LHCN-M2 (cell line): ENCODE measurements at places on chromosomes 6 and 20. TPM values are rescaled to one million over a fixed set of nuclear protein-coding genes. Genes with fewer than 3 reads are reported as not detected.

GRCh38 chr6:33344701-33345697 is 27.5 kb upstream of the ZBTB22 start:
- DNase-seq, result peak; percentile 75

DNA sequence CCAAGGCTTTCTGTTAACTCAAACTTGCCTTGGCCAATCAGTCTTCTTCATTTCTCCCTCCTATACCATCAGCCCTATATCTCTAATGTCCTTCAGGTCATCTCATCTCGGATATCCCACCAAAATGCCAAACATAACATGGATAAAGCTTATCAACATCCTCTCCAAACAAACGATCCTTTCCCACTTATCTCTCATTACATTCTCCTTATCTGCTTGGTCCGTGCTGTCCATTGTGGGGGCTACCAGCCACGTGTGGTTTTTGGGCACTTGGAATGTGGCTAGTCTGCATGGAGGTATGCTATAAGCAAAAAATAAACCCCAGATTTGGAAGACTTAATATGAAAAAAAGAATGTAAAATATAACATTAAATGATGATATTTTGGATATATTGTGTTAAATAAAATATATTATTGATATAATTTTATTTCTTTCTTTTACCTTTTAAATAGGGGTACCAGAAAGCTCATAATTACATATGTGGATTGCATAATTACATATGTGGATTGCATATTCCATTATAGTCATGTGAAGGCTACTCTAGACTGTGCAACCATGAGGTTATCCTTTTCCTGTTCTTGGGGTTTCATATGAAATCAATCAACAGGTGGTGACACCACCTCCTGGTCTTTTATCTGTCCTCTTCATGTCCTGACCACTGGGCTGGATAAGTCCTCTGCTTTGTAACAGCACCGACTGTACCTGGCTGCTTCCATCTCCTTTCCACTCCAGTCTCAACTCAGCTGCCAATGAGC is 123.0 kb downstream of the CD83 start:
- no peak for DNase-seq

- DNase-seq, result peak; percentile 39
These were observed 40.9 kb downstream of the ZFP64 start for GRCh38 chr20:52150440-52151258.

Gene PANK2
- 53.8 and 67.5 TPM in 2 replicates for total RNA-seq

DNA sequence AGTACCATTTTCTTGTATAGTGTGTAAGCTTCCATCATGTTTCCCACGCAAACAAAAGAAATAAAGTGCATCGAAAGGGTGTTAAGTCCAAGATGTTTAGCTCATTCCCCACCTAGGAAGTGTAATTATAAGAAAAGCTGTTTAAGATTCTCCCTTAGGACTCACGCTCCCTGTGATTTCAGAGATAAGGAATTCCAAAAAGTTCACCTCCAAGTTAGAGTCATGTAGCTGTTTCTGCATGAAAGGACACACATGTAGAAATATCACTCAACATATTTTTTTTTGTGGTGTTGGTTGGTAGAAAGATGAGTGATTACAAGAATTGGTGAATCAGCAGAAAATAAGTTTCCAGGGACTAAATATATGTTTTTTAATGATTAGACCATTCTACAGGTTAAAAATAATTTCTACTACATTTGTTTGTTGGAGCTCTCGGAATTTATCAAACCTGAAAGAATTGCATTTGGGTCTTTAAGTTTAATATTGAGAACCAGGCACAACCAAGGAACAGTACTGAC is 10.4 kb downstream of the OPN5 start:
- DNase-seq, result no peak

Gene HUS1B
- 0.17 and 0.19 TPM in 2 replicates for total RNA-seq

- DNase-seq, result peak; percentile 60
These were observed 87.8 kb downstream of the DHX35 start for GRCh38 chr20:39049684-39050554.

GRCh38 chr6:167750956-167751358 is 75.8 kb upstream of the AFDN start:
- DNase-seq, result no peak

DNA sequence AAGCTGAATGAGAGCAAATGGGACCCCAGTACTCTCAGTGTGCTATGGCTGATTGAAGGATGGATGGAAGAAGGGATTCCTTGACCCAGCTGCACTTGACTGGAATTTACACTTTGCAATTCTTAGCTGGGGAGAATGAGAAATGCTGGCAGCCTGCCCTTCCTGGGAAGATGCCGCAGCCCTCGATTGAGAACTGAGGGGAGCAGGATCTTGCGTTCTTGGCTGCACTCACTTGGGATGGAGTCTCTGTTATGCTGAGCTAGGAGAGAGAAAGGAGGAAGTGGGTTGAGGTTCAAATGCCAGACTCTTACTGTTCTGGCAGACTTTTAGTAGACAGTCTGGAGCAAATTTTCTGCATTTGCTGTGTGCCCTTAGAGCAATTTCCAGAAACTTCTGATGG is 221.2 kb downstream of the FNDC1 start:
- no peak for DNase-seq

DNA sequence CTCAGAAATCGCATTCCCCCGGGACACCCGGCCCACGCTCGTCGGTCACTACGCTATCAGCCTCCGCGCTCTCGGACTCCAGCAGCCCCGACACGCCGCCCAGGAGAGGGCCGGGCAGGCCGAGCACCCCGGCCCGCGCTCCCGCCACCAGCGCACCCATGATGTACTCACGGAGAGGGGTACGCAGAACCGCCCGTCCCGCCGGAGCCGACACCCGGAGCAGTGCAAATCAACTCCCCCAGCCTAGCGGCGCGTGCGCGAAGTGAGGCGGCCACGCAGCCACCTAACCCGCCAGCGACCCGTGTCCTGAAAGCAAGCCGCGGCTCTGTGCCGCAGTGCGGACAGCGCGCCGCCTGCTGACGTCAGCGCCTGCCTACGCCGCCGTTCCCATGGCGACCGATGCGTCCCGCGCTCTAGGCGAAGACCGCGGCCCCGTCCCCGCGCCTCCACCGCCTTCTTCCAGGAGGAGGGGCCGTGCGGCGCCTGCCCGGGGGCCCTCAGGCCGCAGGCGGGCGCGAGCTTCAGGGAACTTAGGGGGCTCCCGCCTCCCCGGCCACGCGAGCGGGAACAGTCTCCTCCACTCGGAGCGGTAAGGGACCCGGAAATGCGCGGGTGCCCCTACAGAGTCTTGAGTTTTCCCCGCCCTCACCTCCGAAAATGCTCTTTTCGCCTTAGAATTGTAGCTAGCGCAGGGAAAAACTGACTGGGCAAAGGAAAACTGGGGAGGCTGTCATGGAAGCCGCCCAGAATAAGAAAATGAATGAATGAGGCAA is at the start of gene AHI1:
AHI1 (minus strand) TSS at position 329 of the 773 bp plus-strand sequence. CDS start 5,503 bp downstream, outside the sequence.
- DNase-seq, result peak; percentile 89

Gene ACTR5
- total RNA-seq, result 7.3 and 8.9 TPM in 2 replicates

DNA sequence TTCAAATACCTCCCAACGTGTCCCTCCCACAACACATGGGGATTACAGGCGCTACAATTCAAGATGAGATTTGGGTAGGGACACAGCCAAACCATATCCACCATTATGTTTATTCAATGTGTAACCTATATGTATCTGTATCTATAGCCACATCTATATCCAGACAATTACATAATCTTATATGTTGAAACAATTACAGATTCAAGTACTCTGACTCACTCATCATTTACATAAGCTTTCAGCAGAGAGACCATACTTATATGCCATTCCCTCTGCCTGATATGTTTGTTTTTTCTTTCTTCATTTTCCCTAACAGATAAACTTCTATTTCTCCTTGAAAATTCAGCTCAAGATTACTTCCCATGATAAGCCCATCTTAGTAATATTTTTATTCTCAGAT is 163.6 kb downstream of the LAMA2 start:
- DNase-seq, result no peak

DNA sequence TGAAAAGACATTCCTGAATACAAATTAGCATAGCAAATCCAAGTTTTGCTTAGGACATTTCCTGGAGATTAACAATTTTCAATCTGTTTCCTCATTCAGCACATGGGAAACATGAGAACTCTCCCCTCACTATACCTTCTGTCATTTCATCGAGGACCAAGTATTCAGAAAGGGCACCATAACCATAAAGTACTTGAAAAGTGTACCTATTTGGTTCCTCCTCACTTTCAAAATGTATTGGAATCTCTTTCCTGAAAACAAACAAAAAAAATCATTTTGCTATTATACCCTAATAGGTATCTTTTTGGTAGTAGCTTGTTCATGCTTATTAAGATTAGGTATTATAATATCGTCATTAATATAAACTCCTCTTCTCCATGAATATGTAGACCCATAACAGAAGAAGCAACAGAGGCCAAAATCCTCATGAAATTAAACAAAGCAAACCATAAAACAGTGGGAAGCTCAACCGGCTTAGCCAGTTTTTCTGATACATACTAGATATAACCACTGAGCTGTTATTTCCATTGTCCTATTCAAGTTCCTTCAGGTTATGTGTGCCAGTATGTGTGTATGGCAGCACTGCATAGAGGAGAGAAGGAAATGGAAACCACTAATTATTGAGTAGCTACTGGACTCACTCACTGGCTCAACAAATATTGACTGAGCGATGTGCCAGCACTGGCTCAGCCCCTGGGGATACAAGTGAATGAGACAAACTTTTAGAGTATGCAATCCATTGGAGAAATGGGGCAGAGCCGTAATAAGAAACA is 274.0 kb downstream of the MAFB start:
- no peak for DNase-seq

DNA sequence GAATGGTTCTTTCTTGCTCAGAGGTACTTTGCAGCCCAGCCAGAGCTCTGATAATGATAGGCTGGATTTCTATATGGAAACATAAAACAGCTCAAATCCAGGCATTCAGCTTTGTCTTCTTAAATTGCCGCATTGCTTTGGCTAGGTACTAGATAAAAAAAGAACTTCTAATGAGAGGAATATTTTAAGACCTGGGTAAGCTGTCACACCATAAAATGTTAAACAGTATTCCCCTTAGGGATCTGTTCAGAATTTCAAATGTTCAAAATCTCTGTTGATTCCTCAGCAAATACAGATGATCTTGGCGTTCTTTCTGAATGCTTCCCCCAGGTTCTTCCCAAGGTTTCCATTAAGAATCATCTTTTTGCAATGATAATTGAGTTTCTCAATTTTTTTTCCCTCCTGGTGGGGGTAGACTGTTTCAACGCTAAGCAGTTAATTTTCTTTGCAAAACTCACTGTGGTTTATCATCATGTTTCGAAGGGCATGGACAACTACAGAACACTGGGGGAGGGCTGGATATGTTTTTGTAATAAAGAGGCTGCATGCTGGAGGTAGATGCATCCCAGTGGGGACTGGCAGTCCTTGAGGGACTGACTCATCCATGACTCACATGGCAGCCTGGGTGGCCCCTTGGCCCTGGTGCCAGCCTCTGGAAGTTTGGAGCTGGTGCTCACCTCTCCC is 31.0 kb downstream of the TIAM2 start:
- DNase-seq, result peak; percentile 96

Gene NOL7
- 108 and 140 TPM in 2 replicates for total RNA-seq

- no peak for DNase-seq
These were observed 451.0 kb upstream of the MARCKS start for GRCh38 chr6:113406048-113406695.

DNA sequence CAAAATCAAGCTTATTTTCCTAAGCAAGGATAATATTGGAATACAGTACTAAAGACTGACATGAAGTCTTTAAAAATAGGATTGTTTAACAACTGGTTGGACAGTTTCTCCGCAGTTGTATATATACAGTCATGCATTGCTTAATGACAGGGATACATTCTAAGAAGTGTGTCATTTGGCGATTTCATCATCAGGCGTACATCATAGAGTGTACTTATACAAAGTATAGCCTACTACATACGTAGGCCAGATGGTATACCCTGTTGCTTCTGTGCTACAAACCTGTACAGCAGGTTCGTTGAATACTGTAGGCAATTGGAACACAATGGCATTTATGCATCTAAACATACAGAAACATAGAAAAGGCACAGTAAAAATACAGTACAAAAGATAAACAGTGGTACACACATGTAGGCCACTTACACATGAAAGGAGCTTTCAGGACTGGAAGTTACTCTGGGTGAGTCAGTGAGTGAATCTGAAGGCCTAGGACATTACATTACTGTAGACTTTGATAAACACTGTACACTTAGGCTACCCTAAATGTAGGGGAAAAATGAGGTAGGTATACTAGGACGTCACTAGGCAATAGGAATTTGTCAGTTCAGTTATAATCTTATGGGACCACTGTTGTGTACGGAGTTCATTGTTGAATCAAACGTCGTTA is 20.1 kb downstream of the HECA start:
- no peak for DNase-seq

- DNase-seq, result peak; percentile 6
These were observed 93.8 kb downstream of the FOXA2 start for GRCh38 chr20:22490287-22491193.

GRCh38 chr6:70241991-70242420 is 60.9 kb downstream of the COL9A1 start:
- no peak for DNase-seq

Gene OSBPL2
- total RNA-seq, result 11.3 and 12.7 TPM in 2 replicates

GRCh38 chr6:113315879-113316278 is 541.3 kb upstream of the MARCKS start:
- no peak for DNase-seq

Gene SOBP
- total RNA-seq, result under 0.01 and 0.19 TPM in 2 replicates

Gene FAM209B
- not detected in 2 replicates for total RNA-seq

- no peak for DNase-seq
These were observed 785 bp upstream of the THBD start for GRCh38 chr20:23050076-23050838.

GRCh38 chr6:72654071-72654621 is 32.3 kb downstream of the KCNQ5 start:
- DNase-seq, result no peak

- no peak for DNase-seq
These were observed 1.6 kb upstream of the REV3L start for GRCh38 chr6:111484633-111484930.

GRCh38 chr6:106141441-106142237 is 55.5 kb downstream of the PRDM1 start:
- DNase-seq, result no peak

Gene BTNL2
- total RNA-seq, result not detected in 2 replicates

Gene ABHD16B
- total RNA-seq, result not detected in 2 replicates

Gene SERINC3
- 60.1 and 70.8 TPM in 2 replicates for total RNA-seq

GRCh38 chr6:110221738-110222137 is 41.5 kb downstream of the CDC40 start:
- no peak for DNase-seq

Gene KIZ
- total RNA-seq, result 9.6 and 12.6 TPM in 2 replicates

Gene GTSF1L
- total RNA-seq, result not detected in 2 replicates

- peak; percentile 57 for DNase-seq
These were observed 18.3 kb downstream of the MARCKS start for GRCh38 chr6:113875470-113875869.

GRCh38 chr20:19497064-19497463 is 261.0 kb upstream of the RIN2 start:
- DNase-seq, result peak; percentile 42
